ENCODE measurements at places on chromosomes 7 and 10. TPM values are rescaled to one million over a fixed set of nuclear protein-coding genes. Genes with fewer than 3 reads are reported as not detected.

DNA sequence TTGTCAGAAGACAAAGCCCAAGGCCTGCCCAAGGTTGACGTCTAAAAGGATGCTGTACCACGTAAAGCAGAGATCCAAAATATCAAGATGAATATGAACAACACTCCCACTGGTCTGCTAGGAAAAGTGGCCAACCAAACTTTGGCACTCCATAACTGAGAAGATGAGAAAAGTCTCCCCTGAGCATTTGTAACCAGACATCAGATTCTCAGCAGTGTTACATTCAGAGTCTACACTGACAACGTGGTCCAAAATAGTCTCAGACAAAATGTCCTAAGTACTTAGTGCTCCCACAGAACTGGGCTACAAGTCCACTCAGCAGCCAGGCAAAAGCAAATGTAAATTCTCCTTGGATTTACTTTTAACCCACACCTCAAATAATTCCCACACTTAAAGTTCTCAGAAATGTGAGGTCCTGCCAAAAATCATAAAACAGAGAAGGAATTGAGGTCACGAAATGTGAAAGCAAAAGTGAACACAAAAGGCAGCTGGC is 185.1 kb upstream of the NOBOX start:
- no peak for DNase-seq

- no peak for DNase-seq
Measured at GRCh38 chr7:116138202-116138801, 72.0 kb upstream of the TES start.

GRCh38 chr7:35969066-35969465 is 168.2 kb downstream of the SEPTIN7 start:
- DNase-seq: no peak

DNA sequence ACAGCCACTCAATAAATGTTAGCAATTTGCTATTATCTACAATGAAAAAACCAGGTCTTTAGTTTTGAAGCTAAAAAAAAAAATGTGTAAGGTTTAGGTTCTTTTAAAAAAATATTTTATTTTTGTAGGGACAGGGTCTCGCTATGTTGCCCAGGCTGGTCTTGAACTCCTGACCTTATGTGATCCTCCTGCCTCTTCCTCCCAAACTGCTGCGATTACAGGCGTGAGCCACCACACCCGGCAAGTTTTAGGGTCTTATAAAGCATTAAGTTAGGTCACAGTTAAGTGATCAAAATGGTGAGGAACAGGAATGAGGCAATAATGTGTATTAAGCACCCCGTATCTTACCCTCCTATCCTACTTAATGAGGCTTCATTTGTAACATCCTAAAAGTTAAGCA is 774 bp downstream of the SEM1 start:
- DNase-seq: no peak

DNA sequence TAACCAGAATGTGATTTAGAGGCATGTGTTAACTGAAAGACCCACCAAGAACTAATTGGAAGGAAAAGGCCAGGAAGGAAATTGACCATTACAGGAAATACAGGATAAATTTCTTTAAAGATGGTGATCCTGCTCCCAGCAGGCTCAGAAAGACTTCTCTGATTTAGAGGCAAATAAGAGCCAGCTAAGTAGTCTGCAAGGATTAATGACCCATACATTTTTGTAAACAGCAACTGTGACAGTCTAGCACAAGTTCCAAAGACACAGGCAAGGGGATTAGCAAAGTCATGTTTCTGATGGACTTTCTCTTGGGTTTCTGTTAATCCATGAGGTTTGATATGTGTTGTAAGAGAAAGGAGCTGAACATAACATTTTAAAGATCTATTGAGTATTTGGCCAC is 425.0 kb downstream of the HTR7 start:
- DNase-seq: no peak

DNA sequence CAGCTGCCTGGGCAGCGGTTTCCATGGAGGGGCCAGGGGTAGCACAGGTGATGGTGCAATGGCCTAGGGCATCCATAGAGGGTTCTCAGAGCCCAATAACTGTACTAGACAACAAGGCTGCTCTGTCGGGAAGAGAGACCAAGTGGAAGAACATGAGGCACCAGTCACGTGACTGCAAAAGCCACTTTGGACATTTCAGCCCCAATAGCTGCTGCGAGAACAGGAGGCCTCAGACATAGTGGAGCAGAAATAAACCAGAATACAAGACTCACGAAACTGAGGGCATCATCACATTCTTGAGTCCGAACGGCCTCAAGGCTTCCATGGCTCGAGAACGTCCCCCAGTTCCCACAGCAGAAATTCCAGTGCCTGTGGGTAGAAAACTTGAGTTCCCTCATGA is 32.3 kb upstream of the FIS1 start:
- no peak for DNase-seq

DNA sequence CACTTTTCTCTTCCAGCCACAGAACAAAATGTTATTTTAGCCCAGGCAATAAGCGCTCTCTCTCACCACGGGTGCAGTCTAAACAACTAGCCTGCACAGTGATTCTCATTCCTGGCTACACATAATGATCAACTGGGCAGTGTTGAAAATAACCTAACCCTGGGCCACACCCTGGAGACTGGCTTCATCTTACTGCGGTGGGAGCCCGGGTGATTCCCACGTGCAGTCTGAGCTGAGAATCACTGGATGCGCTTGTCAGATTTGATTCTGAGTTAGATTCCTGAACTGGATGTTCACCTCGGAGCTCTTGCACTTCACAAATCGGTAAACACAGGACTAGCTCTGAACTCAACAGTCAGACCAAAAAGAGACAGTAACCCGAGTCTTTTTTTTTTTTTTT is 14.9 kb downstream of the ZC3HAV1 start:
- no peak for DNase-seq

Gene TMEM168
- total RNA-seq: 32.6 TPM

Gene RASA4B
- total RNA-seq: 0.97 TPM

Gene PGAM2
- 1.6 TPM for total RNA-seq

Gene MSMB
- total RNA-seq: not detected

Gene TDRD1
- not detected for total RNA-seq

Measured in esophagus squamous epithelium (tissue), 5 donors.